Hematopoietic multipotent progenitor cell treated with erythropoietin and hydrocortisone succinate and interleukin-3 and kit ligand, for 15 days (in vitro differentiated cells): ENCODE measurements at places on chromosomes 1 and 21.

DNA sequence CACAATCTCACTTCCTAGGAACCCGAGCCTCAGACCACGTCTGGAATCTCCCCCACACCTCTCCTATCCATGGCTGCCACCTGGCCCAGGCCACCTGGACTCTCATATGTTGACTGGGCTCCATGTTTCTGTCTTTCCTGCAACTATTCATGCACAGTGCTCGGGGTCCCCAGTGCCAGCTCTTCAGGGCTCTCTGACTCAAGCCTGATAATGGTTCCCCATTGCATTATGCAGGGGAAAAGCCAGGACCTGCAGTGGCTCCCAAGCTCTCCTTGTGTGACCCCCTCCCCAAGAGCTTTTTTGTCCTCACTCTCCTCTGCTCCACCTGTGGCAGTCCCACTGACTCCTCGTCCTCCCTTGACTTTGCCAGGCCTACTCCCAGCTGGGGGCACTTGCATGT, 417.6 kb downstream of the NPHP4 start:
- DNase-seq = no peak

- no peak for DNase-seq
These were observed 21.4 kb downstream of the WNT4 start for GRCh38 chr1:22121421-22121911.

- DNase-seq = no peak
These were observed 4.0 kb downstream of the STPG1 start for GRCh38 chr1:24409535-24409934.

GRCh38 chr1:147719029-147719698, 41.2 kb downstream of the GJA5 start:
- no peak for DNase-seq

GRCh38 chr1:246274186-246274585, 232.9 kb downstream of the SMYD3 start:
- DNase-seq = no peak

DNA sequence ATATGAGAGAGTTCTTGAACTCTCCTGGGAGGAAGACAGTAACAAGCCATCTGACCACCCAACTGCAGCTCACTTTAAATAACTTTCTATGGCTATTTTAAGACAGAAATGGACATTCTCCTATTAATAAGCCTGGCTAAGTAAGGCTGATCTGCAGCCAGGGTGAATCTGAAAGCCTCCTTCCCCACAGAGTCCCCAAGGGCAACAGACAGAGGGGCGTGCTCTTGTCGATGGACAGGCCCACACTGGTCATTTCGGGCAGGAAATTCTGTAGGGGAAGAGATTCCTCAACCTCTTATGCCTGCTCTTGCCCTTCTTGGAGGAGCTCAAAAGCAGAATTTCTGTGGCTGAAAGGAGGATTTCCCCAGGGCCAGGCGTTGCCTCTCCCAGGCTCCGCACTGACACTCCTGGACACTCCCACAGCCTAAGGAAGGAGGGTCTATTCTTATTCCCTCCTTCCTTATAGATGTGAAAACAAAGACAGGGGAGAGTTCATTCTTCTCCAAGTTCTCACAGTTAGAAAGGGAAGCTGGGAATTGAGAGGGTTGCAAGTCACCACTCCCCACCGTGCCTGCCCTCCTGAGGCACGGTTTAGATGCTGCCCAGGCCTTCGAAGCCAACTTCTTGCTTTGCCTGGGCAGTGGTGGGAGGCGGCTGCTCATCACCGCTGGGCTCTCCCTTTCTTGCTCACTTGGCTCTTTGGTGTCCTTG, 17.9 kb upstream of the KANK4 start:
- DNase-seq = no peak

- no peak for DNase-seq
These were observed 147.0 kb downstream of the TNFSF18 start for GRCh38 chr1:172903581-172904220.

- no peak for DNase-seq
These were observed 5.9 kb upstream of the FCGR2A start for GRCh38 chr1:161499099-161500039.

- DNase-seq = no peak
These were observed 245.1 kb downstream of the LBR start for GRCh38 chr1:225182716-225183115.

DNA sequence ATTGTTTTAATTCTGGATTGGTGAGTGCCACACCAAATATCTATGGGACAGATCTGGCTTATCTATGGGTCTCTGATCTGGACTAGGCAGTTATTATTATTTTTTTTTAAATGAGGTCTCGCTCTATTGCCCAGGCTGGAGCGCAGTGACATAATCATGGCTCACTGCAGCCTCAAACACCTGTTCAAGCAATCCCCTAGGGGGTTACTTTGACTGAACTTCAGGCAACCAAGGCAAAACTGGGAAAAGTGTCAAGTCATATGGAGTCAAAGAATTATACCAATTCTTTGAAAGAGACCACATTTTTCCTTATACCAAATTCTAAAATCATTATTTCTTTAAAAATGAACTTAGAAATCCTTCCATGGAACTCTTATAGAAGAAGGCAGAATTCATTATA, 129.1 kb upstream of the HOOK1 start:
- DNase-seq = no peak

- no peak for DNase-seq
These were observed 48.0 kb downstream of the DISC1 start for GRCh38 chr1:231674575-231674974.

DNA sequence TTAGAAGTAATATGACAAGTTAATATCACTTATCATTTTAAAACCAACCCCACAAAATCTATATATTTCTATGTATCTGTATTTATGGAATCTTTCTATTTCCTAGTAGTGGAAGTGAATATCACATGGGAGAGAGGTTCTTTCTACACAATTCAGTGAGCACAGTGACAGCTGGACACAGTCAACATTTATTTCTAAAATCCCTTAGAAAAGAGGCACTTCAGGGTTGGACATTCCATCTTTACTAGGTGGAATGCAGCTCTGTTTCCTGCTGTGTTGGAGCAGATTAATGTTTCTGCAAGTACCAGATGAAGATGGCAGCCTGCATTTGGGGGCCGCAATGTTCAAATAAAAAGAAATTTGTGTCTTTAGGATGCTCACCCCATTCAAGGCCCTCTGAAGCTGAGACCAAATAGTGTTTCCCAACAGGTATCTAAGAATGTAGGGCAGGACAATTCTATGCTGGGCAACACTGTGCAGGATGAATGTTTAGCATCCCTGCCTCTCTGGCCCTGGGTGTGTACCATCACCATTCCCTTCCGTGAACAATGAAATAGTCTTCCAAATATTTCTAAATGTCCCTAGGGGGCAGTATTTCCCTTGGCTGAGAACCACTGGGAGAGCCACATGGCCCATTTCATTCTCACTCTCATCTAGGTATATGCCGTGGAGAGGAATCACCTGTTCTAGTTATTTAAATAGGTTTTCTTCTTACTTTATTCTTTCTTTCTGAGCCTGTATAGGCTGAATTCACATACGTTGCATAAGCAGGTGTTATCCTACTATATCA, 394.8 kb downstream of the PRDM2 start:
- no peak for DNase-seq

- no peak for DNase-seq
These were observed 101.5 kb downstream of the ARHGEF10L start for GRCh38 chr1:17640975-17641374.

GRCh38 chr1:78184460-78185072, 138.8 kb downstream of the GIPC2 start:
- DNase-seq = no peak

- DNase-seq = no peak
These were observed 2.0 kb downstream of the PRMT6 start for GRCh38 chr1:107058245-107059032.

GRCh38 chr1:155228096-155228427, 19.6 kb downstream of the MTX1 start:
- DNase-seq = no peak

- DNase-seq = no peak
These were observed 1.4 kb downstream of the EVA1C start for GRCh38 chr21:32413697-32414578.

GRCh38 chr1:218123968-218124367, 161.1 kb upstream of the RRP15 start:
- DNase-seq = no peak

- no peak for DNase-seq
These were observed 37.9 kb upstream of the RHOU start for GRCh38 chr1:228697207-228698016.

GRCh38 chr1:243346468-243346867, 90.6 kb downstream of the SDCCAG8 start:
- no peak for DNase-seq

DNA sequence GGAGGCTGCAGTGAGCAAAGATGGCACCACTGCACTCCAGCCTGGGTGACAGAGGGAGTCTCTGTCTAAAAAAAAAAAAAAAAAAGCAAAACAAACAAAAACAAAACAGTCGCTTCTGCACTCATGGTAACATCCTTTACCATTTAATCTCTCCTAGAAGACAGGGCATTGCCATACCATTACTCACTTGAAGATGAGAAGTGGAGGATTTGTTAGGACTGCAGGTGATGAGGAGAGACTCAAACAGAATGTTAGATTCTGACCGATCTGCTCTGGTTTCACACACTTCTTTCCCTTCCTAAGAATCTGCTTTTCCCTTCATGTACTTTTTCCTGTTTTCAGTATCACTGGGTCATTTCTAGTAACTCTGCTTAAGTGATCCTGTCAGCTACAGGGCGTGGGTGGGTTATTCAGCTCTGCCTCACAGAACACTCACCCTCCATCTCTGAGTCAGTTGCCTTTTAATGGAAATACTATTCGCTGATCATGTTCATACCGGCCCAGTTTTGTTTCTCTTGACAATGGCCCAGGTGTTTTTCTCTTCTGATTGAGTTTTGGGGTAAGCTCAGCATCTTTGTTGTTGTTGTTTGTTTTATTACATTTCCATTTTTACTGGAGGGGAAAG, 148.0 kb upstream of the ERG start:
- DNase-seq = no peak
